NCI-H510A (cell line): ENCODE measurements at places on chromosomes 11 and 22.

- no peak for DNase-seq
Observed at GRCh38 chr11:76689313-76690260, 19.0 kb upstream of the LRRC32 start.

DNA sequence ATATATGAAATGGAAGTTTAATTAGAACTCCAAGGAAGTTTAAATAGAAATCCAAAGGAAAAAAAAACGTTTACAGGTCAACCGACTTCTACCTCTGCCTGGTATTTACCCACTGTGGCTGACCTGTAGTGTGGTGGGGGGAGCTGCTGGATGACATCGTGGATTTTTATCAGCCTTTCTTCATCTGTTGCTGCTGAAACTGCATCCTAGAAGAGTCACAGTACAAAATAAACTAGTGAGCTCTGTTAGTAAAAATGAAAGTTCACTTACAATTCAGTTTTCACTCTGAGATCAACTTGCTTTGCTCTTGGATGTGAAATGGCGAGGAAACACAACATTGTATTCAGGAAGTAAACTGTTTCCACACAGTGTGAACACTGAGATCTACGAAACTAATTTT lies 43.2 kb upstream of the TP53AIP1 start:
- DNase-seq, result no peak

GRCh38 chr22:47914481-47915097 lies 1152.1 kb downstream of the TBC1D22A start:
- DNase-seq, result no peak

DNA sequence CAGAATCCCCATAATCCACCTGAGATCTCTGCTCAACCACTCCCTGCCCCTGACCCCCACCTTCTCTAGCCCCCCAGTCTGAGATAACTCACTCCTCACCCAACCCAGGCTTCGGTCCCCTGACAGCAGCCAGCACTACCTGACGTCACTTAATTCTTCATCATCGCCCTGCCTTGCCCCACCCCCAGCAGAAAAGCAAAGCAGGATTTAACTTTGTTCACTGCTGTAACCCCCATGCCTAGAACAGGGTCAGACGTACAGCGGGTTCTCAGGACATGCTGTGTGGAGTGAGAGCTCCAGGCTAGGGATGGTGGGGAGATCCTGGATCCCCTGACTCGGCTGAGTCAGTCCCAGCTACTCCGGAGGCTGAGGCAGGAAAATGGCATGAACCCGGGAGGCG lies 45.8 kb downstream of the ELFN2 start:
- no peak for DNase-seq

DNA sequence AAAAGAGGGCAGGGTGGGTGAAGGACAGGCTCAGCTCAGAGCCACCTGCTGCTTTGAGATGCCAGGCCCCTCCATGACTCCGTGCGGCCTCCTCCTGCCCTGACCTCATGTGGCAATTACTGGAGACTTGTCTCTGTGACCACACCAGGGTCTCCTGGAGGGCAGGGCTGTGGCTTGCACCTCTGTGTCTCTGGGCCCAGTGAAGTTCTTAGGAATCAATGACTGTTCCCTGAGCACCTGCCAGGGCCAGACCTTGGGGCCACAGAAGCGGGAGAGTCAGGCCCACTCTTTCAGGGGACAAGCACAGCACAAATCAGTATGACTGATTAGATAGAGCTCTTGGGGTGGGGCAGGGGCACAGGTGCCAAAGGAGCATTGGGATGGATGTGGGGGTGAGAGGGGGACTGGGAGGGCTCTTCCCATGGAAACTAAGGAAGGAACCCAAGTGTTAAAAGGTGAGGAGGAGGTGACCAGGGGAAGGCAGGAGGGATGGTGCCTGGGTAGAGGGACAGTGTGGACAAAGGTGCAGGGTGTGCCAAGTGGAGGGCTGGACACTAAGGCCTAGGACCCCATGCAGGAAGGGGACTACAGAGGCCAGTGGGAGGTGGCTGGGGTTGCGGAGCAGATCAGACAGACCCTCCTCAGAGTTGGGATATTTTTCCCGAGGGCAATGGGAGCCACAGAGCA lies 77.3 kb upstream of the SHISAL1 start:
- no peak for DNase-seq

- DNase-seq, result no peak
Observed at GRCh38 chr11:111933872-111934271, 3.3 kb upstream of the DIXDC1 start.

DNA sequence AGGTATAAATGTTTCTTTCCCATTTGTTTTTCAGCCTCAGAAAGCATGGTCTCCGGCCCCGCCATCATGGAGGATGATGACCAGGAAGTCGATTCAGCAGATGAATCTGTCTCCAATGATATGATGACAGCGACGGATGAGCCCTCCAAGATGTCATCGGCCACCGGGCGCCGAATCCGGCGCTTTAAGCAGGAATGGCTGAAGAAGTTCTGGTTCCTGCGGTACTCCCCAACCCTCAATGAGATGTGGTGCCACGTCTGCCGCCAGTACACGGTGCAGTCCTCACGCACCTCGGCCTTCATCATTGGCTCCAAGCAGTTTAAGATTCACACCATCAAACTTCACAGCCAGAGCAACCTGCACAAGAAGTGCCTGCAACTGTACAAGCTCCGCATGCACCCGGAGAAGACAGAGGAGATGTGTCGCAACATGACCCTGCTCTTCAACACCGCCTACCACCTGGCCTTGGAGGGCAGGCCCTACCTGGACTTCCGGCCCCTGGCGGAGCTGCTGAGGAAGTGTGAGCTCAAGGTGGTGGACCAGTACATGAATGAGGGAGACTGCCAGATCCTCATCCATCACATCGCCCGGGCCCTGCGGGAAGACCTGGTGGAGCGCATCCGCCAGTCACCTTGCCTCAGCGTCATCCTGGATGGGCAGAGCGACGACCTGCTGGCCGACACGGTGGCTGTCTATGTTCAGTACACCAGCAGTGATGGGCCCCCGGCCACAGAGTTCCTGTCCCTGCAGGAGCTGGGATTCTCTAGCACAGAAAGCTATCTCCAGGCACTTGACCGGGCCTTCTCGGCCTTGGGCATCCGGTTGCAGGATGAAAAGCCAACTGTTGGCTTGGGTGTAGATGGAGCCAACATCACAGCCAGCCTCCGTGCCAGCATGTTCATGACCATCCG lies 59.9 kb downstream of the SYT13 start:
- DNase-seq, result no peak

- DNase-seq, result no peak
Observed at GRCh38 chr11:108703916-108704315, 39.0 kb downstream of the DDX10 start.

DNA sequence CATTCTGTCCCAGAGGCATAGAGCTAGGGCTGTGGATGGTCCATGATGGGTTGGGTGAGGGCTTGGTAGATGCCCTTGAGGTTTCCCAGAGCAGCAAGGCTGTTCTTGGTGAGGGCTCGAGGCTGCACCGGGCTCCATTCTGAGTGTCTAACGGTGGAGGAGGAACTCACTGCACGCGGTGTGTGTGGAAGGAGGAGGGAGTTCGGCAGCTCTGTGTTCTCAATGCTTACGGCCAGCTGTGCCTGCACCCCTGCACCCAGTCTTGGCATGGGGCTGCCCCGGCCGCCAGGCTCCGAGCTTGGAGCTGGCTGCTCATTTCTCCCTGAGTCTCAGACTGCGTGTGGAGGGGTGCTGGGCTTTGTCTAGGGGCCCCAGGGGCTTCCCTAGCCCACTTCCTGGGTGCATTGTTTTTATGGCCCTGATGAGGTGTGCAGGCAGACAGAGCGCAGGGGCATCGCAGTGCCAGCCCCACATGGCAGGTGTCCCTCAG lies 1247.1 kb downstream of the BRD1 start:
- DNase-seq, result no peak
